Femur (tissue), 1 donor: ENCODE measurements at places on chromosomes 5 and 9.

DNA sequence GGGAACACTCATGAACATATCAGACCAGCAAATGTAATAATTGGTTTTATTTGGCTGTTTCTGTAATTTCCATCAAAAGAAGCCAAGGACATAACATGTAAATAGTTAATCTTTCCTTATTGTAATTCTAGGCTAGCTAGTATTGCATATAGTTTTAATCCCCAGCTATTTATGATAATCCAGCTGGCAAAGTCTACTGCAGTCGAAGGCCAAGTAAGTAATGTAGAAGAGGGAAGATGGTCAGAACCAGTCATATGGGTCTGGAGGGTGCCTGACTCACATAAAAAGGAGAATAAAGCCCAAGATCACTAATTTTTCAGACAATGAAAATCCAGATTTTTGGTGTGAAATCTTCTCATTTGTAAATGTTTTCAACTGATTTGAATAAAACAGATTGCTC, 106.3 kb downstream of the CCDC192 start:
- no peak for DNase-seq

GRCh38 chr5:163885117-163885516, 379.7 kb downstream of the MAT2B start:
- DNase-seq, result no peak

DNA sequence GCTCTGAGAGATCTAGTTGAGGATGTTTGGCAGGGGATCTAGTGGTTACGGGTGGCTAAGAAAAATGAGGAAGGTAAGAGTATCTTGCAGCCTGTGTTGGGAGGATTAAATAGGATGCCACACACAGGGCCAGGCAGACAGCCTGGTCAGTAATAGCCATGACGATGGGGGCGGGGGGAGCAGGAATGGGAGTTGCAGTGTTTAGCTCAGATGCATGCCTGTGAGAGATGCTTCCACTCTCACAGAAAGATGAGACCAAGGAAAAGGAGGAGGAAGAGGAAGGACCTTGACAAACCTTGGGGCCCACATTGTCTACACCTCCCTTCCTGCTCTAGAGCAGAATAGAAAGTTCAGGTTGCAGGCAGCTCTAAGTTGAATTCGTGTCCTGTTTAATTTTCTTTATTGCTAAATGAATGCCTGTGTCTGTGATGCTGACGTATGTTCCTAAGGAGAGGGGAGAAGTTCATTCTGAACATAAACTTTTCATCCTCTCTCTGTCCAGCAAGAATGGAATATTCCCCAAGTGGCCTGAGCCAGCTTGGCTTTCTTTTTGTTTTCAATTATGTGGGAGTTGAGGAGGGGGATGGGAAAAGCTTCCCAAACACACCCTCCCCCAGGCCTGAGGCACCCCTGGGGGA, 28.7 kb downstream of the TGFBI start:
- DNase-seq, result peak; percentile 49

DNA sequence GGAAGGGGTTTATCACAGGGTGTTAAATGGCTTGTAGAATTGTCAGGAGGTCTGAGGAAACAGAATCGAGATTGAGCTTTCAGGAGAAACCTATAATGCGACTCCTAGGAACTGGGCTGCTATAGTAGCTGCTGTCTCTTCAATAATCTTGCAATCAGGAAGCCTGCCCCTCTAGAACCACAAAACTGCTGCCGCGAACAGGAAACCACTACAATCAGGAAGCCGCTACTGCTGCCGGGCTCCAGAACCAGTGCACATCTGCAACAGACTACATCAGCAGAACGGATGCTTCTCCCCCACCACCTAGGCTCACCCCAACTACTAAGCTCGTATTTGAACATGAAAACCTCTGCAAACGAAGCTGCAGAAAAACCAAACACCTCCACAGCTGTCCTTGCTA, 31.6 kb downstream of the TNFSF8 start:
- peak; percentile 63 for DNase-seq

DNA sequence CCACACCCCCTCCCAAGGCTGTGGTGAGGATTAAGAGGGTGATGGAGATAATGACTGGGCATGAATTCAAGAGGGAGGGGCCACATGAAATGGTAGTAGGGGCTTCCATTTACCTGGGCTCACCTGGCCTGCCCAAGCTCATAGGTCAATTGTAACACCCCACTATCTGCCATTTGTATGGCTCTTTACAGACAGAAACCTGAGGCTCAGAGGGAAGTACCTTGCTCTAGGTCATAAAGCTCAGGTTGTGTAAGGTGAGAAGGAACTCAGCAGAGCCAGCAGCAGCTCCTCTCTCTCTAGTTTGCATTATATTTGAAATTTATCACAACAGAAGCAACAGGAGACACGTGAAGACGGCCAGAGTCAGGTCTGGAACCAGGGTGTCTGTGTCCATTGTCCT, 133.4 kb upstream of the ALDH1B1 start:
- no peak for DNase-seq

GRCh38 chr9:95954940-95955339, 79.4 kb downstream of the ERCC6L2 start:
- DNase-seq, result no peak

GRCh38 chr5:120240706-120241105, 223.4 kb upstream of the PRR16 start:
- no peak for DNase-seq

- no peak for DNase-seq
These were observed 89.3 kb upstream of the ALDH1A1 start for GRCh38 chr9:73042155-73042554.

DNA sequence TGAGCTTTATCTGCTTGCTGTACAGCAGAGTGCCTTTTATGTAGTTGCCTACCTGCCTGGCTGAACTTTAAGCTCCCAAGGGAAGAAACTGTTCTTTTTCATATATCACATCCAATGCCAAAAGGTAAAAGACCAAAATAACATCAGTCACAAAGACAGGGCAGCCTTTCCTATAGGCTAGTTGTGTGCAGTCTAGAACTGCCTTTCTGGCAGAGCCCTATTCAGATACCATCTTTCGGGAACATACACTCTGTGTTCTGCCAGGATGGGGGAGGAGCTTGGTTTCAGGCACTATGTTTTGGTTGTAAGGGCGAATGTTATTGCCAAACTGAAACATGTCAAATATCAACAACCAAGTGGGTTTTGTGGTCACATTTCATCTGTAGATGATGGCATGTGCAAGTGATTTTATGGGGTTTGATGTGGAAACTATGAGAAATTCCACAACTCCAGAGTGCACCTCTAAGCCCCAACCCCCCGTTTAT, 314.5 kb downstream of the ADGRV1 start:
- DNase-seq, result no peak

- peak; percentile 78 for DNase-seq
These were observed 33.4 kb upstream of the NCS1 start for GRCh38 chr9:130138791-130139190.

- peak; percentile 22 for DNase-seq
These were observed 41.0 kb upstream of the DMRT3 start for GRCh38 chr9:935348-935965.

DNA sequence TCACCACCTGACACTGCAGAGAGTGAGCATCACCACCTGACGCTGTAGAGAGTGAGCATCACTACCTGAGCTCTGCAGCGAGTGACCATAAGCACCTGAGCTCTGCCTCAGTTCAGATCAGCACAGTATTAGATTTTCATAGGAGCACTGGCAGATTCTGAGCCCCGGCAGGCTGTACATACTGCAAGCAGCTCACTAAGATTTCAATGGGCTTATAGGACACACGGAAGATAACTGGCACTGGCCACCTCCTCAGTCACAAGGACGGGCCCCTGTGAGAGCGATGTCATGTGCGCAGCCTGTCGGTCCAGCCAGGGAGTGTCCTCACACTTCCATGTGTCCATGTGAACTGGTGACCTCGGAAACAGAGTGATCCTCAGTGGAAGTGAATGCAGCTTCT, 153.5 kb upstream of the IRX2 start:
- no peak for DNase-seq

GRCh38 chr5:126865299-126865698, 88.4 kb downstream of the LMNB1 start:
- DNase-seq, result no peak

- DNase-seq, result peak; percentile 22
These were observed 98.0 kb downstream of the SLC25A46 start for GRCh38 chr5:110836851-110837250.

GRCh38 chr5:14367364-14367763, 214.2 kb upstream of the OTULINL start:
- DNase-seq, result no peak

DNA sequence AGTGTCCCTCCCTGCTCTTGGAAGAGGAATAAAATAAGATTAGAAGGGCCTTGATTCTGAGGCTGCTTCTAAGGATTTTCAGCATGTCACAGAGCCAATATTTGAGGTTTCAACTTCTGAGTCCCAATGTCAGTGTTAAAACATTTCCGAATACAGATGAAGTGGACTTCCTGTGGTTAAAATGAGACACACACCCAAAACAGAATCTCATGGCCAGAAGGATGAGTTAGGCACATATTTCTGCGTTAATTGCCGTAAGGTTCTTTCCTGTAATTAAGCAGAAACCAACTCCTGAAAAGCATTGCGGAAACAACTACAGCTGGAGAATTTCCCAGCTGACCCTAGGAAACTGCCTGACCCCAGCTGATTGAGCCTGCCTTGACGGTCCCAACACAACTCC, 10.4 kb upstream of the ZNF354B start:
- DNase-seq, result no peak

- peak; percentile 38 for DNase-seq
These were observed 51.5 kb downstream of the UBE2R2 start for GRCh38 chr9:33868440-33868973.

DNA sequence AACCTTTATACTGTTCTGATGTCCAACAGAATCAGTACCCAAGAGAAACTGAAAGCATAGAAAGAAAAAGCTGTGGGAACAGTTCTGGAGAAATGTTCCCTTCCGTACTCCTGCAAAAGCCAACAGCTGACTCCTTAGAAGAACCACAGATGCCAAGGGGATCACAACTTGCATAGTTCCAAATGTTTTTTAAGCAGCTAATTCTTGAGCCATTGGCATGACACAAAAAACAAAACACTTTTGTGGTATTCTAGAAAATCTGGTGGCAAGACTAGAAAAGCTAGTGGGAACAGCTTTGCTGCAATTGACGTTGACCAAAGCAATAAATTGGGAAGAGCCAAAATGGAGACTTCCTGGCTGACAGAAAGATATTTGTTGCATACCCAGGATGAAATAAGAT, 189.9 kb downstream of the ARL15 start:
- DNase-seq, result no peak

DNA sequence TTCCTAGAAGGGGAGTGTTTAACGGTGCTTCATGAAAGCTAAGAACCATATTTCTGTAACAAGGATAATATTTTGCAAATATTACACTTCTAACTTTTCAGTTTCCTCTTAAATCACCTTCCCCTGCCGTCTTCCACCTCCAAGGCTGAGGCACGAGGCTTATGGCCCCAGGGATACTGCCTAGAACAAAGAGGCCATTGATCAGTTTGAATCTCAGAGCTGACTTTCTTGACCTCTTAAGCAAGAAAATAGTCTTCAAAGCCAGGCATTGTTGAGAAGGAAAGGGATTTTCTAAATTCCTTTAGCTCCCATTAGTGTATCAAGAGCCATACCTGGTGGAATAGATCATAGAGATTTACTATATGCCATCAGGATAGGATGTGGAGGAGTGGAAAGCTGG, 566.2 kb downstream of the BNC2 start:
- no peak for DNase-seq

- peak; percentile 25 for DNase-seq
These were observed 153.2 kb downstream of the EDIL3 start for GRCh38 chr5:84231433-84231832.

GRCh38 chr5:158116965-158117364, 258.0 kb upstream of the CLINT1 start:
- DNase-seq, result no peak

DNA sequence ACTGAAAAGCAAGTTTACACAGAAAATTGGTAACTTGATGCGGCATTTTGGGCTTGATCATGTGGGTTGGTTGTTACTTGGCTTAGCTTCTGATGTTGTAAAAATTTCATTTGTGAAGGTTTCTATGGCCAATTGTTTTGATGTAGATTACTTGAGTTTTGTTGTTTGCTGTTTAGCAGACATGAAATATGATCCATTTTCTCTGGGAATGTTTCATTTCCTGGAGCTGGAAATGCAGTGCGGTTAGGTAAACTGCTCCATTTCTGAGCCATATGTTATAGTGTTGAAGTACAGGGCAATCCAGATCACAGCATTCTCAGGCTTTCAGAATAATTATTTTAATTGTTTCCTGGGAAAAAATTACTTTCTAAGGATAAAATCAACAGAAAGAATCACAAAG, 396.9 kb downstream of the ENC1 start:
- no peak for DNase-seq

- DNase-seq, result no peak
These were observed 730 bp upstream of the GZMA start for GRCh38 chr5:55101556-55102276.

GRCh38 chr9:36946653-36947052, 87.4 kb downstream of the PAX5 start:
- DNase-seq, result peak; percentile 33

DNA sequence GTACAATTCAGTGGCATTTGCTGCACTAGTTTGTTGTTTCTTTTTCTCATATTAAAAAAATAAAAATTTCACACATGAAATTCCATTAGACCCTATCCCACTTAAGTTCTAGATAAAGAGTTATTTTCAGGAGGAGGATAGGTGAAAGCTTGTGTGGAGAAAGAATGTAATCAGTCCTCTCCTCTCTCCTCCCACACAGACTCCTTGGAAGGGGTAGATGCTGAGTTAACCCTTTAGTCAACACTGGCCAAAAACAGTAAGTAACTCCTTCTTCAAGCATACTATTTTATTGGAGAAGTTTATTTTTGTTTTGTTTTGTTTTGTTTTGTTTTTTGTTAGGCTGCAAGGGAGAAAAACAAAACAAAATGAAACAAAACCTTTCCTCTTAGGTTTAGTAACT, 30.6 kb upstream of the LMNB1 start:
- DNase-seq, result no peak

DNA sequence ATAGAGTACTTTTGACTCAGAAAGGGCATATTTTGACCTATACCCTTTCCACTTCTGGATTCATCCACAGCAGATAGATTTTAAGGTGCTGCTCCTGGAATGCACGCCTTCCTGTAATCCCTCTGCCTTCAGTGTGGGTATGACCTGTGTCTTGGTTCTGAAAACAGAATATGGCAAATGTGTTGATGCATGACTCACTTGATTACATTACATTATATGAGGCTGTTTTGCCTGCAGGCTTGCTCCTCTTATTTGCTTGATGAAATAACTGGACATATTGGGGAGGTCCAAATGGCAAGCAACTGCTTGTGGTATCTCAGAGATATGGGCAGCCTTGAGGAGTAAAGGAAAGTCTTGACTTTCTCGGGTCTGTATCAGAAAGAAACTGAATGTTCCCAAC, 468.6 kb downstream of the CDH18 start:
- no peak for DNase-seq

GRCh38 chr5:6820851-6821479, 107.7 kb downstream of the TENT4A start:
- no peak for DNase-seq

GRCh38 chr5:28779161-28779754, 1740.9 kb upstream of the CDH9 start:
- DNase-seq, result no peak

GRCh38 chr5:177124486-177124991, 9.0 kb upstream of the NSD1 start:
- no peak for DNase-seq

GRCh38 chr9:35757226-35757891, 3.3 kb upstream of the MSMP start:
- DNase-seq, result peak; percentile 63
